ENCODE measurements at places on chromosomes 7 and 10. TPM values are rescaled to one million over a fixed set of nuclear protein-coding genes. Genes with fewer than 3 reads are reported as not detected.

DNA sequence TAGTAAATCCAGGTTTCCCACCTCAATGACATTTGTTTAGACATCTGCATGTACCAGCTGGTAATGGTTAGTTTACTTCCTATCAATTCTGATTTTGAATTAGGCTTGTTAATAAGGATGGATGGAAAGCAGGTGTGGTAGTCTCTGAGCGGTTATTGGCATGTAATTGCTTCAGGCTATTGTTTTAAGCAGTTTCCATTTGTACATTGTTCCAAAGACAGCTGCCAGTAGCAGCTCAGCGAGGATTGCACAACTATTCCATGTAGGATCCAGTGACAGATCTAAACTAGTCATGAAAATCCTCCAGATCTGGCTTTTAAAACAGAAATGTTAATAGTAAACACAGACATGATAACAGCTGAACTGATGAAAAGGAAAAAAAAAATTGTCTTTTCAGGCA lies 436.0 kb upstream of the ADARB2 start:
- DNase-seq = no peak

SKIDA1 gene
- 4.7 TPM for total RNA-seq

- no peak for DNase-seq
Observed at GRCh38 chr7:156659203-156659602, 18.6 kb downstream of the RNF32 start.

DNA sequence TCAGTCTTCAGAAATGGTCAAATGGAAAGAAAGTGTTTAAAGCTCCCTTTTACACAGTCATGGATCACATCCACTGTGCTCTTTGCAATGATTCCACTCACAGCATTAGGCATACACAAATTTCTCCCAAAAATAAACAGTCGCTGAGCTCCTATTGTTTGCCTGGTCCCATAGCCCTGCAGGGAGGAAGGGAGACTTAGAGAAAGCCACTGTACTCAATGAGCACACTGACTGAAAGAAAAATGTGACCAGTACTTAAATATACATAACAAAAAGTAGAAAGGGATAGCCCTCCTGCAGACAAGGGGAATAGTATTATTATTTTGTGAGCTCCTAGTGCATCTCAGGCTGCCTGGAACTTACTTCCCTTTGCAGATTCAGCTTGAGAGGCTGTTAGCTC lies 853.2 kb downstream of the GRID1 start:
- DNase-seq = no peak

GRCh38 chr10:54477738-54478137 lies 323.3 kb downstream of the PCDH15 start:
- no peak for DNase-seq

DNA sequence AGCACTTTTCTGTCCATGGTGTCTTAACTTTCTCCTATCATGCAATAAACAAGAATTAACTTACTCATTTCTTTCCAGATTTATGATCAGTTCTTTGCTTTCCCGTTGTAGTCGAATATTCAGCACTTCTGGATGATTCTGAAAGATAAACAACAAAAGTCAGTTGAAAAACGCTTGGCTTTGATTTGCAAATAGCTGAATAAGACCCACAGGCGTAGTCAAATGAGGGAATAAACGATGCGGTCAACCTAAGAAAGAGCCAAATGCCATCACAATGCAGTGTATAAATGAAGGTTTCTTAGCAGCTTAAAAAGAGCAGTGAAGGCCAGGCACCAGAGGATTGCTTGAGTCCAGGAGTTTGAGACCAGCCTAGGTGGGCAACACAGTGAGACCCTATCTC lies 109.4 kb downstream of the ADAM12 start:
- no peak for DNase-seq

EPO gene
- total RNA-seq = not detected

SERPINE1 gene
- total RNA-seq = 1.9 TPM

- DNase-seq = no peak
Observed at GRCh38 chr10:132519382-132520176, 18.0 kb upstream of the INPP5A start.

DNA sequence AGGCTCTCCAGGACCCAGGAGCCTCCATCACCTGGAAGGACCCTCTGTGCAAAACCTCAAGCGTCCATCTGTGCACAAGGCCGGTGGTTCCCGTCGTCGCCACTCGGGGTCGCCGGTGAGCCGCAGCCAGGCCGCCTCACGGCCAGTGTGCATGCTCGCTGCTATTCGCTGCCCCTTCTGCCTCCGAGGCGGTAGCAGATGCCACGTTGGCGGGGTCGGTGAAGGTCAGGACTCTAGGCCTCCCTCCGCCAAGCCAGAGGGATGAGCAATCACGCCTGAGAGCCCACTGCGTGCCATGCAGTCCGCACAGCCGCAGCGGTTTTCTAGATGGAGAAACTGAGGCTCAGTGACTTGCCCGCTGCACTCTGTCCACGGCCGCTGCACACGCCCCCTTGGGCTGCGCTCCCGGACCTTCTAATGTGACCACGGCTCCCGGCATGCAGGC lies 5.7 kb downstream of the UPK3B start:
- peak; percentile 57 for DNase-seq

DNA sequence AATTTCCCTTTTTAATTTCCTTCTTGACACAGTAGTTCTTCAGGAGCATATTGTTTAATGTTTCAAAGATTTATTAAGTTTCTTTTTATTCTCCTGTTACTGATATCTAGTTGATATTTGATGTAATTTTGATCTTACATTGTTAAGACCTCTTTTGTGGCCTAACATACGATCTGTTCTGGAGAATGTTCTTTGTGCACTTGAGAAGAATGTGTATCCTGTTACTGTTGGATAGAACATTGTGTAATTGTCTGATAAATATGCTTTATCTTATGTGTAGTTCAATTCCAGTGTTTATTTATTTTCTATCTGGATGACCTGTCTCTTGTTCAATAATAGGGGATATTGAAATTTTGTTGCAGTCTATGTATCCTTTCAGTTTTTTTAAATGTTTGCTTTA lies 106.7 kb downstream of the ITGB1 start:
- no peak for DNase-seq

DNA sequence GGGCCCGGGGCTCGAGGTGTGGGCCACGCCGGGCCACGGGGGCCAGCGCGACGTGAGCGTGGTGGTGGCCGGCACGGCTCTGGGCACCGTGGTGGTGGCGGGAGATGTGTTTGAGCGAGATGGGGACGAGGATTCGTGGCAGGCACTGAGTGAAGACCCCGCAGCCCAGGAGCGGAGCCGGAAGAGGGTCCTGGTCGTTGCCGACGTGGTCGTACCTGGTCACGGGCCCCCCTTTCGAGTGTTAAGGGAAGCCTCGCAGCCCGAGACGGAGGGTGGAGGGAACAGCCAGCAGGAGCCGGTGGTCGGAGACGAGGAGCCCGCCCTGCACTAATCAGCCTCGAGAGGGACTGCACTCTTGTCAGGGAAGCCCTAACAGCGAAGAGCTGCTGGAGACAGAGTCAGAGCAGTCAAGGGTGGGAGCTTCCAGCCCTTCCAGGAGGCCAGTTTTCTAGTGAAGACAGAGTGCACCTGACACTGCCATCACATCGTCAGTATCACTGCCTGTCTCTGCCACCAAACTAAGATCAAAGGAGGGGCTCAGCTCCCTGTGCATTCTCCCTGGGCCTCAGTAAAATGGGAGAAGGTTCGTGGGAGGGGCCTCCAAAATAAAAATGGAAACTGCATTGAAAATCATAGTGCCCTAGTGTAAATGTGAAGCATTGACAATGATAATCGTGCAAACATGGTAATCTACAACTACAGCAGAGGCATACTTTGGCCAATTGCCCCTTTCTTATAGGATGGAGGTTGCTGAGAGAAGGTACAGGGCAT lies 1.3 kb downstream of the MBLAC1 start:
- no peak for DNase-seq

DNA sequence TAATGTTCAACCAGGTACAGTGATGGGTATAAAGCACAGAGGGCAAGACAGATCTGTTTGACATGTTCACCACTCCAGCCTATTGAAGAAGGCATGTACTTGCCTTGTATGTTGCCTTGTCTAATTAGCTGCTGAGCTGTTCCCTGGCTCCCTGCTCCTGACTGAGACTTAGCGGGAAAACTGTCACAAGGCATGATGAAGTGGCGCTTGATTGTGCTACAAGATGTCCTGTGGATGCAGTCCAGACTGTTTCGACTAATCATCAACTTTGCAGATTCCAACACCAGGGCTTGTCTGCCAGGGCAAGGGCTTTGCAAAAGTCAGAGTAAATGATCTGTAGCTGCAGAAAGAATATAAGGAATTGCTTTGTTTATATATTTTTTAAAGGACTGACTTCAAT lies 136.2 kb upstream of the NRBF2 start:
- no peak for DNase-seq

DNA sequence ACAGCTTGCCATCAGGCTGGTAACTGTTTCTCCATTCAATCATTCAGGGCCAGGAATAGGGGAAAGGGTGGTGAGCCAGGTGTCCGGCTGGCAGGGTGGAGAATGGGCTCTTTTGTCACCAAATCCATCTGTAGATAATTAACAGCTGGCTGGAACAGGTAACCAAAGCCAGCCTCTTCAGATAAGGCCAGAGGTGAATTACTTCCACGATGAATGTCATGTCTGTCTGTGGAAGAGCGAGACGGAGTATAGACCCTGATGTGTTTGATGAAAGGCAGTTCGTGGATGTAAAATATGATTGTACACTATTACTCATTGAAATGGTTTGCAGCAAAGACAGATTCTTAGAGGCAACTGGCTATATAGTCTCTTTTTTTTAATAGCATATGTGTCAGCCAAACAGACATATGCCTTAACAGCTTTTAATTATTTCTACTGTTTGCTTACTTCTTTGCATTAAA lies 149.8 kb downstream of the KLF6 start:
- DNase-seq = no peak

DNA sequence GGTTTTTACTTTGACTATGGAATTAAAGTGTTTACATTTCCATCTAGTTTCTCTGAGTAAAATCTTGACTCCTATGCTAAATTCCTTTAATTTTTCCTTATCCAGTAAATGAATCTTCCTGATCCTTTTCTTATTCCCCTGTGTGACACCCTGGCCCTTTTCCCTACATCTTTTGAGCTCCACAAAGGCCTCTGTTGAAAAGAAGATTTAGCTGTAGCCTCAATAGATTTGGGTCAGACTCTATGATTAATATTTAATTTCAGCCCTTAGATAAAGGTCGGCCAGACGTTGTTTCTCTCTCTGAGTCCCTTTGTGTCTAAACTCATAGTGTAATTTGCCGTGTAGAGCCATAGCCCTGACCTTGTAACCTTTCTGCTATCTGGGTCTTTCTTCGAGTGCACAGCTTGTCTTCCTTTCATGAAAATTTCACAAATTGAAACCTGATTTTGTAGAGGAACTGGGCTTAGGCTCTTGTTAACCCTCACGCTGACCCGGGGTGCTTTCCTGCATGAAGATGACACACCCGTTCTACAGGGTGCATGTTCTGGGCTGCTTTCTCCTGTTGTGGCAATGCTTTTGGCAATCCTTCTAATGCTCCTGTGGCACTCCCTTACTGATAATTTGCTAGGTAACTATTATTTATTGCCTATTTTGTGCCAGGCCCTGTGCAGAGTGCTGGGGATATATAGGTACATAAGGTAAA lies 21.2 kb downstream of the LSMEM1 start:
- DNase-seq = no peak

FAM13C gene
- 47.2 TPM for total RNA-seq

- DNase-seq = no peak
Observed at GRCh38 chr7:22726345-22726906, 574 bp upstream of the IL6 start.

DNA sequence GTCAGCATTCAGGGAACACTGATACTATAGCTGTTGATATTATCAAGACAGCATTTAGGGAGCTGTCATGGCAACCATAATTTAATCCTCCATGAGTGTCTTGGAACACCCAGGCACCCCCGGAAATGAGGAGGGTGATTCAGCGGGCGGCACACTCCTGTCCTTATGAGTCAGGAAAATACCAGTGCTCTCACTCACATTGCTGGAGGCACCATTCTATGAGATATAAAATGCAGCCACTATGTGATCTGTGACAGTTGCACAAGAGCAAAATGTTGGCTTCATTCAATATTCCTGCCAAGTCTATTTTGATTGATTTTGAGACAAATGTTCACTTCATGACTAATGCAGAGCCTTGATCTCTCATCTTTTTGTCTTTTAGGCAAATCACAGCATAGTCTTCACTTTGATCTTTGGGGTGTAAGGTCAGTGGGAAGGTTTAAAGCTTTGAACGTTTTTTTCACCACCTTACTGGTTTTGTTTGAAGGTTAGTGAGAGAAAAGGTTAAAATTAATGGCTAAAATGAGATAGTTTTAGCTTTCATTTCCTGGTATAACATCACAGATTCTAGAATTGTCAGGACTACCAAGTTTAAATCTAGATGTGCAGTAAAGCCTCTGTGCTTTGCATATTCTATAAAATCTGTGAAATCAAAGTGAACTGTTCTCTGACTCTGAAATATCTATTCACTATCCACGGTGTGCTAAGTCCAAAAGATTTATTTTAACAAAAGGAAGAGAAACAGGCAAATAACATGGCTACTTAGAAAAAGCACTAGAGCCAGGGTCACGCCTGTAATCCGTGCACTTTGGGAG lies 12.4 kb upstream of the ARHGAP12 start:
- DNase-seq = no peak

- no peak for DNase-seq
Observed at GRCh38 chr10:125984865-125985495, 88.6 kb downstream of the FANK1 start.

GRCh38 chr7:124643311-124643811 lies 122.2 kb downstream of the GPR37 start:
- DNase-seq = no peak

- no peak for DNase-seq
Observed at GRCh38 chr7:130479716-130480400, 12.0 kb upstream of the MEST start.

RTKN2 gene
- total RNA-seq = 12.0 TPM

GRCh38 chr10:83533290-83533689 lies 606.0 kb upstream of the GHITM start:
- DNase-seq = no peak

GRCh38 chr10:24385776-24386175 lies 176.8 kb downstream of the KIAA1217 start:
- DNase-seq = no peak

- no peak for DNase-seq
Observed at GRCh38 chr7:35024298-35024697, 13.0 kb downstream of the DPY19L1 start.

CYP26C1 gene
- 0.11 TPM for total RNA-seq

GRCh38 chr7:122136078-122136477 lies 8.0 kb downstream of the AASS start:
- no peak for DNase-seq

GRCh38 chr10:117284716-117285494 lies 44.0 kb downstream of the SLC18A2 start:
- no peak for DNase-seq

DNA sequence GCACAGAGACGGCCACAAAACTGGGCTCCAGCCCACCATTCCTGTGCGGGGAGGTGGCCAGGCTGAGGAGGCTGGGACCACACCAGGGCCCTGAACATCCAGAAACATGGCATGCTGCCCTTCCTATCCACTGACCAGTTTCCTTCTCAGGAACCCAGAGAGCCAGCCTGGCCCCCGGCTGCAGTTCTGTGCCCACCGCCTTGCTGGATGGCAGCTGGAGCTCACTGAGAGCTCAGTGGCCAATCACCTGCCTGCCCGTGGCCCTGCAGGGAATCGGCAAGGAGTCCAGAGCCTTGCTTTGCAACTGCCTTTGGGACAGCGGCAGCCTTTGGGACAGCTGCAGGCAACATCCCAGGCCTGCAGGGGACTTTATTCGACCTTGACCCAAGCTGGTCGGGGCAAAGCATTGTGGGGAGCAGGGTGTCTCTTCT lies 30.4 kb downstream of the STK32C start:
- DNase-seq = no peak

TMEM196 gene
- 2.4 TPM for total RNA-seq

NUTM2E gene
- 0.88 TPM for total RNA-seq

Measured in spinal cord (tissue), 10 donors.